Activated naive CD8-positive, alpha-beta T cell treated with anti-CD3 and anti-CD28 coated beads, Interleukin-2, amount 10 ng/mL, durations not matched to agents 7 days and 5 days (primary cell): ENCODE measurements at places on chromosomes 2 and 18. TPM values are rescaled to one million over a fixed set of nuclear protein-coding genes. Genes with fewer than 3 reads are reported as not detected.

The THUMPD2 gene
- 15.4 TPM for total RNA-seq

The GAL3ST2 gene
- 0.22 TPM for total RNA-seq

The UGT1A4 gene
- not detected for total RNA-seq

The OSR1 gene
- not detected for total RNA-seq

The POTEE gene
- 0.47 TPM for total RNA-seq

The AGXT gene
- total RNA-seq: not detected

The LDLRAD4 gene
- 44.3 TPM for total RNA-seq

The ITPRIPL1 gene
- 32.8 TPM for total RNA-seq

The SNED1 gene
- total RNA-seq: 18.7 TPM

The COLEC12 gene
- 0.06 TPM for total RNA-seq

The MALL gene
- total RNA-seq: not detected
